ENCODE measurements at places on chromosomes 6 and 20. TPM values are rescaled to one million over a fixed set of nuclear protein-coding genes. Genes with fewer than 3 reads are reported as not detected.

DNA sequence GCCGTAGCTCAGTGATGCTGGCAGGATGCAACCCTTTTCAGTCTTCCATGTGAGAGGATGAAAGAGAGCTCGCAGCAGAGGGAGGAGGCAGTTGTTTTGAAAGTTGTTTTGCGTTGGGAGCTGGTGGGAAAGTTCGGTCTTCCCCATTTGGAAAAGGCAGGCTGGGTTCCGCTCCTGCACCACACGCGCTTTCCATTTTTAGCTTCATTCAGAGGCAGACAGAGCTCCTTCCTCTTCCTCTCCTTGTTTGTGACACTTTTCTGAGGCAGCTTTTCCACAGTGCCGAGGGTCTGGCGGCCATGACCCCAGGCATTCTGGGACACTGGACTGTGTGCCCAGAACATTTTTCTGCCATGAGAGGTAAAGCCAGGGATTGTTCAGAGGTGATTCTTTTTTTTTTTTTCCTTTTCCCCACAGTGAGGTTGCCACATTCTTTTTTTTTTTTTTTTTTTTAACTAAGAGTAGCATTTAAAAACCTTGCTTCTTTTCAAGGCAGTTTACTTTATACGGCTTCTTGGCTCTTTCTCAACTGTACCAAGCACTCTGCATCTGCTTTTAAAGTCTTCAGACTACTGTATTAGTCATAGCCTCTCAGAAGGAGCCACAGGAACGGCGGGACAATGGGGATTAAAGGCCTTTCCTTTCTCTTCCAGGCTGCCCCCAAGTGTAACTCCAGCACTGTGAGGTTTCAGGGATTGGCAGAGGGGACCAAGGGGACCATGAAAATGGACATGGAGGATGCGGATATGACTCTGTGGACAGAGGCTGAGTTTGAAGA, 1.6 kb downstream of the PRDM1 start:
- DNase-seq: peak; percentile 69

DNA sequence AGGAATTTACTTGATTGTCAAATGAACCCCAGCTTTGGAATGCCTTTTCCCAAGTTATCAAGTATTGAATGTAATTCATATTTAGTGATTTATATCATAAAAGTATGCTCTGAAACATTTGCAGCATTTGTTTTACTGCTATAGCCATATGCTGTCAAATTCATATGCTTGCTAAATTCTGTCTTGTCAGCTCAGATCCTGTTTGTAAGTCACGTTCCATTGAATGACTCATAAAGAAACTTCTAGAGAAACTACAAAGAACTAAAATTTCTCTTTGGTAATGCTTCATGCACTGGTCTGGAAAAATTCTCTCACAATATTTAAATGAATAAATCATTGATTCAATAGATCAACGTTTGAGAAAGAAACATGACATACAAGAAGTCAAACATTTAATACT, 445.9 kb downstream of the PHF3 start:
- DNase-seq: peak; percentile 8

- no peak for DNase-seq
Observed at GRCh38 chr20:4987130-4987529, 14.2 kb downstream of the SLC23A2 start.

- no peak for DNase-seq
Observed at GRCh38 chr6:129287231-129288177, 404.6 kb downstream of the LAMA2 start.

Gene DDO
- not detected for total RNA-seq

DNA sequence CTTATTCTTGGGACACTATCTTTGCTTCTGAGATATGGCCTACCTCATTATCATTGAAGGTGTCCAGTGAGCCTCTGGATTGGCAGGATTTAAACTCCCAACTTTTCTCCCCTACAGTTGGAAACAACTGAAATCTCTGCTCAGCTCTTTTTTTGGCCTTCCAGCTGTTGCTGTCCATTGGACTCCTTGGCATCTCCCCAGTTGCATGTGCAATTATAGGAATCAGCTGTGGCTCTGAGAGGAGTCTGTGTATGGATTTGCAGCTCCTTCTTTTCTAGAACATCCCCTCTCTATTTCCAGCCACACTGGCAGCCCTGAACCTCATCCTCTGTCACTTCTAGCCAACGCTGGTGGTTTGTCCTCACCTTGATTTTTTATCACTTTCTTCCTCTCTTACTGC, 21.2 kb downstream of the RAB22A start:
- DNase-seq: no peak

Gene TRDN
- not detected for total RNA-seq
